ENCODE measurements at places on chromosomes 6 and 20. TPM values are rescaled to one million over a fixed set of nuclear protein-coding genes. Genes with fewer than 3 reads are reported as not detected.

Gene LTB
- 368 TPM for total RNA-seq

Gene PCED1A
- total RNA-seq: 34.3 TPM

Gene VNN1
- not detected for total RNA-seq

Gene SEL1L2
- not detected for total RNA-seq

Gene C6orf89
- 29.8 TPM for total RNA-seq

Gene TMEM170B
- 1.8 TPM for total RNA-seq

Gene HTR1E
- total RNA-seq: not detected

Gene CST4
- total RNA-seq: not detected

DNA sequence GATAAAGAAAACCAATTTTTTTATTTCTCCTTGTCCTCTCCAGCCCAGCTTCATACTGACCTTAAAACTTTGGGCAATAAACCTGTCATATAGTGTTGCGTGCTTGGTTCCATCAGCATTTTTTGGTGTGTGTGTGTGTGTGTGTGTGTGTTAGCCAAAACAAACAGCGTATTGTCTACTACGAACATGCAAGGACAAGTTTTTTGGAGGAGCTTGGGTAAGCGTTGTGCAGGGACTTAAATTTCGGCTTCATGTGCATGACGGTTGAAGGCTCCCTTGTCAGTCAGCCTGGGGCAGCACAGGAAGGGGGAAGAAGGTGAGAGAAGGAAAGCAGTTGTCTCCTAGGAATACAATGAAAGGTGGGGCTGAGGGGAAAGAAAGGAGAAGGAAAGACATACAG lies 62.0 kb upstream of the PAX1 start:
- DNase-seq: no peak

DNA sequence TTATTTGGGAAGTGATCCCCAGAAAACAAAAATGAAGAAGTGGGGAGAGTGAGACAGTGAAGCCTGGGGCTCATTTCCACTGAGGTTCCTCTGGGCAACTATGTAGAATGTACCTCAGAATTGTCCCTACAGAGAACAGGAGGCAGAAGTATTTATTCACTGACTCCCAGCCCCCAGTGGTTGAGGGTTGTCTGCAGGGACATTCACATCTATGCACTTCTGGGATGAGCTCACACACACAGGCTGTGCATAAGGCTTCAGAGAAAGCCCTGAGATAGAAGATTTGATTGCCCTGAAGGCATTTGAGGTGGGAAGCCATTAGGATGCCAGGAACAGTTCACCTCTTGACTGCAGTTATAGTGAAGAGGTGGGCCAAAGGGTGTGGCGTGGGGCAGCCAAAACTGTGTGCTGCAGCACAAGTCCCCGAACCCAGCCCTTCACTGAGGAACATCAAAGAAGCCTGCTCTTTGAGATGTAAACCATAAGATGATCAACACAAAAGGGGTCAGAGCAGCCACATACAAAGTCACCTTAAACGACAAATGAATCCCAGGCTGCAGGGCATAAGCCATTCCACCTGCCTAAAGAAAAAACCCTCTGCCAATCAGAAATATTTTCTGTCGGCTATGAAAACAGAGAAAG lies 853.8 kb upstream of the FLRT3 start:
- DNase-seq: no peak

GRCh38 chr6:23340271-23340670 lies 770.9 kb downstream of the HDGFL1 start:
- no peak for DNase-seq

- no peak for DNase-seq
Measured at GRCh38 chr6:137746264-137746663, 120.8 kb upstream of the TNFAIP3 start.

DNA sequence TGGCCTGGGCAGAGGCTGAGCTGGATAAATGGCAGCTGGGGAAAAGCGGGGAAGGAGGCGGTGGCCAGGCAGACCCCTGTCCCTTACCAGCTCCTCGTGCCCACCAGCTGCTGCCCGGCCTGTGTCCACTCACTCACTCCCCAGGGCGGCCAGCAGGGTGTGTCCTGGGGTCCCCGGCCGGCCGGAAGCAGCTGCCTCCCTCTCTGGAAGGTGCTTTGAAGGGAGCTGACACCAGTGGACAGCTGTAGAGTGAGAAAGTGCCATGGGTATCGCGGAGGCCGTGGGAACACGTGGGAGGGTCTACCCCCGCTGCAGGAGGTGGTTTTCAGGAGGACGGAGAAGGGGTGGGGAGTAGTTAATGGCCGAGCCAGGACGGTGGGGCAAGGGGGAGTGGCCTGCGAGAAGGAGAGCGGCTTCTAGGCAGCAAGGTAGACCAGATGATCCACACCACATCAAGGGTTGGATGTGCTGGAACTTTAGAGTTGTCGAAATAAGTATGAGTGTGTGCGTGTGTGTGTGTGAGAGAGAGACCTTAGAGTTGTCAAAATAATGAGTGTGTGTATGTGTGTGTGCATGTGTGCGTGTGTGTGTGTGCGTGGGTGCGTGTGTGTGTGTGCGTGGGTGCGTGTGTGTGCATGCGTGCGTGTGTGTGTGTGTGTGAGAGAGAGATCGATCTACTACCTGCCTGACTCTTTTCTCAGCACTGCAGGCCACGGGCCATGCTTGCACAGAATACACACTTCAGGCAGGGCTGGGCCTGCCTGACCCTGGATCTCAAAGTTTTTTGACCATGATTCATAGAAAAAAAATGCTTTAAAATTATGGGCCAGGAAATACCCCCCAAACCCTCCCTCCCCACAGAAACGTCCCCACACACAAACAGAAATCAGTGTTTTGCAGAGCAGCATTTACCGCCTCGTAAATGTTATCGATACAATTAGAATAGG lies 43.9 kb downstream of the CDH4 start:
- DNase-seq: no peak

GRCh38 chr6:139010674-139011073 lies 17.9 kb upstream of the ABRACL start:
- no peak for DNase-seq

DNA sequence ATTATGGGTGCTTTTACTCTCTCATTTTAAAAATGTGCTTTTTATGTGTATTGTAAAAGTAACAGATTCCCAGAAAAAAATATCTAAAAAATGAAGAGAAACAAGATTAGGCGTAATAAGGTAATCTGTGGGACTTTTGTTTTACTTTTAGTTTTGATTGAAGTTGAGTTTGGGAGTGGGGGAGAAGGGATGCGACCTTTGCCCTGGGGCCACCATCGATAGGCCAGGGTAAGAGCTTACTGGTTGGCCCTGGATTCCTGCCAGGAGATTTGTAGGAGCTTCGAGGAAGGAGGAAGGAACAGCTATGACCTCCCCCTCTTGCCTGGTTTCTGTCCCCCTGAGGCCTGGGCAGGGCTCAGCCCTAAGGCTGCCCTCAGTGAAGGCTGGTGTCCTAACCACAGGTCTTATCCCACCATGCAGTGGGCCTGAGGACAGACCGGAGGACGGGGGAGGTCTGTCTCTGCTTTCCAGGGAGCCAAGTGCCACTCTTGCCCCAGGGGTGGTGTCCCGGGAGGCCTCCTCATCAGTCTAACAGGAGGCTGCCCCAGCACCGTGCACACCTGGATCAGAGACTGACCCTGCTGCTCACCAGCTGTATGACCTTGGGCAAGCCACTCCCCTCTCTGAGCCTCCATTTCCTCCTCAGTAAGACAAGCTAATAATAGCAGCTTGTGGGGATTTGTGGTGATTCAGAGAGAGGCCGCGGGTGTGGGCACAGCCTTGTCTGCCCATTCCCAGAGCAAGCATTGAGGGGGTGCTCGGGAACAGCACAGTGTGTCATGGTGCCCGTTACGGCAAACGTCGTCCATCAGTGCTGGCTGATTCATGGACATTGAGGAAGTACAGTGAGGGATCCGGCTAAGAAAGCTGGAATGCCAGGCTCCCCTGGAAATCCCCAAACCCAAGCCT lies 21.2 kb downstream of the TGM2 start:
- no peak for DNase-seq

GRCh38 chr20:60272790-60273189 lies 314.6 kb downstream of the CDH26 start:
- DNase-seq: no peak

- no peak for DNase-seq
Measured at GRCh38 chr6:156575361-156575760, 201.8 kb upstream of the ARID1B start.

DNA sequence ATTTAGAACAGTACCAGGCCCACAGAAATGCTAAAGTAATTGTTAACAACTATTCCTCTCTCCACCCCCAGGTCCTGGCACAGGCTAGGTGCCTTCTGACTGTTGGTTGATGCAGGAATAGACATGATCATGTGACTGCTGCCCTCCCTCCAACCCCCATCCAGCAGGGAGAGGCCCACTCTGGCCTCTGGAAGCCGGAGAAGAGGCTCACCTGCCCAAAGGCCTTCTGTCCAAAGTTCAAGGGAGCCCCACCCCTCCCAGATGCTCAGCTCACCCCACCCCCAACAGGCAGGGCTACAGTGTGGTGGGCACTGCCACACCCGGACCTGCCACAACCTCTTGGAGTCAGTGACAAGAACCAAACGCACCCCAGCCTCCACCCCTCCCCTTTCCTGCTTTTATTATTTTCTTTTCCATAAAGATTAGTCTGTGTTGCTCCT lies 26.9 kb upstream of the FOXP4 start:
- DNase-seq: no peak

DNA sequence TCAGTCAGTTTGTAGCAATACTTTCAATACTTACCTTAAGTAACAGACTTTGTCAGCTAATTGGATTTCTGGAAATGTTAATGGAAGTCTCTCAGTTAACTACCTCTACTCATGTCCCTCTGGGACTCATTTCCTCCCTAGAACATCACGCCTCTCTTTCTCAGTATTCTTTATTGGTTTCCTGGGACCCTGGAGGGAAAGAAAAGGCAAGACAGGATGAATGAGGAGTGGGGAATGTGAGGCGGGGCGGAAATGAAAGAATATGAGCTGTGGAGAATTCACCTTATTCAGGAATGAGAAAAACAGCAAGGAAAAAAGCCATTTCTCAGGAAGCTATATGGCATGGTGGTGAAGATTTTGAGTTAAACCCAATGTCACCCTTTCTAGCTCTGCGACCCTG lies 62.7 kb downstream of the ANKS1A start:
- no peak for DNase-seq

GRCh38 chr6:21752054-21752811 lies 158.7 kb downstream of the SOX4 start:
- no peak for DNase-seq

- DNase-seq: peak; percentile 75
Measured at GRCh38 chr20:50120935-50121693, 8.2 kb upstream of the UBE2V1 start.

DNA sequence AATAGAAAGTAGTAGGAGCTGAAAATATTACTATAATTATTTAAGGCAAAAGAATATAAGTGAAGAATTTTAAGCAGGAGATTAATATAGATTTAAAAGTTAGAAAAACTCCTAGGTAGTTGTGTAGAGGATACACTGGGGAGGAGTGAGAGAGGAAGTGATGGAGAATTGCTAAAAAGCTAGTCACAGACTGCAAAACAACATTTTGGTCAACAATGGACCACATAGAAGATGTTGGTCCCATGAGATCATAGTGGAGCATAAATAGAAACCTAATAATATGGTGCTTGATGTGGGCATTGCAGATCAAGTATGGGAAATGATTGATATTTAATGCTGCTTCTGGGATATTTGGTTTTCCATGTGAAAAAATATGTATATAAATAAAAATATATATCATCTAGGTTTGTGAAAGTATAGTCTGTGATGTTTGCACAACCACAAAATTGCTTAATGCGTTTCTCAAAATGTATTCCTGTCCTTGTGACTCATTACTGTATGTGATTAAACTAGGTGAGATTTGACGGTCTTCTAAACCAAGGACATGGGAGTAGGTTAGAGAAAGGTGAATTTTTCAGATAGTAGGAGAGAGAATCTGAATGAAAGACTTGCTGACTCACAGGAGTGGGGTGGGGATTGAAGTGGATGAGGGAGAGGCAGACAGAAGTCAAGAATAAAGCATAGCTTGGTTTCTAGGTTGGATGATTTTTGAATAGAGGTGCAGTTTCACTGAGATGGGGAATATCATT lies 174.0 kb downstream of the BCKDHB start:
- no peak for DNase-seq

GRCh38 chr6:136647363-136647852 lies 97.2 kb upstream of the MAP7 start:
- peak; percentile 66 for DNase-seq

GRCh38 chr6:111784433-111784832 lies 88.8 kb downstream of the FYN start:
- DNase-seq: no peak

DNA sequence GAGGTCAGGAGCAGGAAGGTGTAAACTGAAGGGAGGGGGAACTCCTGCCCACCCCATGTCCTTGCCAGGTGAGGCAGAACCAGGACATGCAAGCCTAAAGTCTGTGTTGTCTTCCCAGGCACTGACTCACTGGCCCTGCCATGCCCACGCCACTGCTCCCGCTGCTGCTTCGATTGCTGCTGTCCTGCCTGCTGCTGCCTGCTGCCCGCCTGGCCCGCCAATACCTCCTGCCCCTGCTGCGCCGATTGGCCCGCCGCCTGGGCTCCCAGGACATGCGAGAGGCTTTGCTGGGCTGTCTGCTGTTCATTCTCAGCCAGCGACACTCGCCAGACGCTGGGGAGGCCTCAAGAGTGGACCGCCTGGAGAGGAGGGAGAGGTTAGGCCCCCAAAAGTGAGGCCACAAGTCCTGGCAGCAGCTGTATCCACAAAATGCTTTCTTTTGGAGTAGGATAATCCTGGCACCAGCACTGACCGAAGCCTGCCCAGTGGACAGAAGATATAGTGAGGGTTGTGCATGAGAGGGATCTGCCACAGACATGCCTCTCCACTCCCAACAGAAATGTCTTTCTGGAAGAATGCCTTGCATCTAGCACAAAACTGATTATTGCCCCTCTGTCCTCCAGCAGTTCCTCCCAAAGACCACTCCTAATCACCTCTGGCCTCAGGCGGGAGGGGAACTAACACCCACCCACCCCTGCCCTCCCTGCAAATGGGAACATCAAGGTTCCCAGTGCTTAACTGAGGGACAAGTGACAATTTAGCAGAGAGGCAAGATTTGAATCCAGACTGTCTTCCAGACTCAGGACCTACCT lies 812 bp downstream of the MYMX start:
- no peak for DNase-seq

- DNase-seq: peak; percentile 70
Measured at GRCh38 chr20:38833857-38834164, 28.3 kb downstream of the PPP1R16B start.

DNA sequence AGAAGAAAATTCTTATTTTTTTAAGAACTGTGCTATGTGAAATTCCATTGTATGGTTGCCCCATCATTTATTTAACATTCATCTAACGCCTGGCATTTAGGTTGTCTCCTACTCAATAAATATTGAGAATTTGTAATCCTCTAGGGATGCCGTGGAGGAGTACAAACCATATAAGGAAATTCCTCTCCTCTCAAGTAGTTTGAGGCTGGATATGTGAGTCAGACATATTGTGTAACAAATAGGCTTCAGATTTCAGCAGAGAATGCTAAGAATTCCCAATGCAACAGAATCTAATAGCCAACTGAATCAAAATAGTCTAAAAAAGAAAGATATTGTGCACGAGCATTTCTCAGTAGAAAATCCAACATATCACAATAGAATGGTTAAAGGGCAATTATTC lies 174.7 kb downstream of the OTOR start:
- no peak for DNase-seq

DNA sequence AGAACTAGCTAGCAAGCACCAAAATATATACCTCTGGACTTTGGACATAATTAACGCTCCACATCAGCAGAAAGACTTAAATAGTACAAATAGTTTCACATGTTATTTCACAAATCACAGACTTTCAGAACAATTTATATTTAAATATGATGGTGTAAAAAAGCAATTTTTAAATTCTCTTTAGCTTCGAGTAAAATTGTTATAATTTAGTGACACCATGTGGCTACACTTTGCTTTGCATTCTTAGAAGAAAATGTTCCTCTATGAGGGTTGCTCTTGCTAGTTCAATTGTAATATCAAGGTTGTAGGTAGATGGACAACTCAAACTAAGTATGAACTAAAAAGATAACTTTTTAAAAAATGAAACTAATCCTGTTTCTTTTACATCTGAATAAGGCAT lies 69.0 kb downstream of the BTBD9 start:
- DNase-seq: no peak

Measured in activated CD8-positive, alpha-beta T cell treated with anti-CD3 and anti-CD28 coated beads for 36 hours (primary cell).